Mucosa of gallbladder (tissue), 1 donor: ENCODE measurements at places on chromosomes 7 and 10. TPM values are rescaled to one million over a fixed set of nuclear protein-coding genes. Genes with fewer than 3 reads are reported as not detected.

PCLO gene
- 7.4 TPM for total RNA-seq

RASA4B gene
- total RNA-seq = 24.7 TPM

CNPY1 gene
- total RNA-seq = not detected

FRMD4A gene
- 55.4 TPM for total RNA-seq

BMPER gene
- total RNA-seq = 5.0 TPM

EGFR gene
- 87.3 TPM for total RNA-seq

FRMPD2 gene
- 0.23 TPM for total RNA-seq

DNA sequence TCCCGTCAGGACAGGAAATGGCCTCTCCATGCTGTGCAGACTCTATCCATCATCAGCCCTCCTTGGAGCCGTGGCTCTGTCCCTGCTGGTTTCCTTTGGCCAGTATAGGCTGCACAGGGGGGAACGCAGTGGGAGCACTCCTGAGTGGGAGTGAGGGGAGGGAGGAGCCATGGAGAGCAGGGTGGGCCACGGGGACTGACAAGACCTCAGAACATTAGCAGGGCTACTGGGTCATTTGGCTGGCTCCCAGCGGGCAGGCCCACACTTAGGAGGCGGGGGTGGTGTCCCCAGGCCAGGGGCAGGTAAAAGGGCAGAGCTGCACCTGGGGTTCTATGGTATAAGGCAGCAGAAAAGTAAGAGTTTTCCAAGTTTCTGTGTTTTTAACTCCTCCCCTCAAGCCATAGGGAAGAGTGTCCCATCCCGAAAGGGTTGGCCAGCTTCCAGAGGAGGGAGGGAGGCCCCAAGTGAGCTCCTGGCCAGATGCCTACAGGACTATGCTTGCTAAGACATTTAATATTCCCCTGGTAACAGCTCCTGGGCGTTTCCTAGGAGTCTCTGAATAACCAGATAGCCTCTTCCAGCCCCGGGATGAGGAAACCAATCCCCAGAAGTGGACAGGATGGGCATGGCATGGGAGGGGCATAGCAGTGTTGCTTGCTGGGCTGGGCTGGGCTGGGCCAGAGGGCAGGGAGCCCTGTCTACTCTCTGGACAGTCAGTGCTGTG is 5.5 kb upstream of the OPN4 start:
- DNase-seq = no peak

DNA sequence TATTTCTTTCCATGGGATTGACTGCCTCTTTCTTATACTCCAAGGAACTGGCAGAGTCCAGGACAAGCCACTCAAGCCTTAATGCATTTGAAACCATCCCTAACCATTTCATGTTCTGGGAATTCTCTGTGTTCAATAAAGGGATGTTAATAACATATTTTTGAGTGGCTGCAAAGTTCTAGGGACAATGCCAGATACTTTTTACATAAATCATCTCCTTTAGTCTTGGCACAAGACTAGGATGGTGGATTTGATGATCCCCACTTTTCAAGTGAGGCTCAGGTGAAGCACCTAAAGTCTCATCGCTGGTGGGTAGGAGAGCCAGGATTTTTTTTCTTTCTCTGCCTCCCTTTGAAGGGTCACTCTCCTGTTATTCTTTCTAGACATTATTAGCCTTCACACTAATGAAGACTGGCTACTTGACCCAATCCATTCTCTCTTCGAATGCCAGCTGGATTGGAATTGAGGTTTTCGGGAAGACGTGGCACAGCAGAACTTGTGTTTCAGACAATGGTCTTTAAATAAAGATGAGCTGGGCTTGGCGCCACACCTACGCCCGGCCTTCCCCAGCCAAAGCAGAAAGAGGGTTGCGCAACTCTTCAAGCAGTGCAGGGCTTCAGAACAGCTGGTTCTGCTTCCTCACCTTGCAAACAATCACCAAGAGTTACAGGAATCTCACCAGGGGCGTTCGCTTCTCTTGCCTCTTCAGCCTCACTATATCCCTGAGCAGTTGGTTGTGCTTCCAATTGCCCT is 73.8 kb upstream of the BMPER start:
- DNase-seq = no peak

DNA sequence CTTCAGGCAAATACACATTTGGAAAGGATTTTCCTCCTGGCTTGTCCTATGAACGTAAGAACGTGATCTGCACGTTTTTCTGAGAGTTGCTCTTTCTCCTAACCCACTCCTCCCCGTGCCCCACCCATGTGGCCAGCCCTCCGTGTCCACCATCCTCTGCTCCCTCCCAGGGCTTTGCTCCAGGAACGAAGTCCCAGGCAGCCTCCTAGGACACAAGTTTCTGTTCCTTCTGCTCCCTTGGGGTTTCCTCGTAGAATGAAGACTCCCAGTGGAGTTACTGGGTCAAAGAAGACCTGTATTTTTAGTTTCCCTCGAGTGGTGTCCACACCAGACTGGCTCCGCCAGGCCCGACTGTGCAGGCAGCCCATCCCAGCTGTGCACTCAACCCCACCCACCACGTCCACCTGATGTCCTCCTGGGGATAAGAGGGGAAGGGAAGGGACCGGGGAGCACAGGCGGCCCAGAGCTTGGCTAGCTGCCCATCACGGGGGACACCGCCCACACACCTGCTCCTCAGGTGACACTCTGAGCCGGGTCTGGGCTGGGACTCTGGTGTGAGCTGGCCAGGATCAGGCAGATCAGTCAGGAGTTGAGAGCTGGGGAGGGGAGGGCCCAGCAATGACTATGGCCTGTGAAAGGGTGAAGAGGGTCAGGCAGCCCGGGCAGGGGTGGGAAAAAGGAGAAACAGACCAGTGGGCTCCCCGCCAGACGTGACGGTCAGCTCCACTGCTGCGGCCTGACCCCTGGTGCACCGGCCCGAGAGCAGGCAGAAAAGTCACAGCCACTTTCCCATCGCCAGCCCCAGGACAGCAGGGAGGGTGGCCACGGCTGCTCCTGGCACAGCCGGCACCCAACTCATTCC is 54.3 kb upstream of the PPP2R2D start:
- no peak for DNase-seq

DNA sequence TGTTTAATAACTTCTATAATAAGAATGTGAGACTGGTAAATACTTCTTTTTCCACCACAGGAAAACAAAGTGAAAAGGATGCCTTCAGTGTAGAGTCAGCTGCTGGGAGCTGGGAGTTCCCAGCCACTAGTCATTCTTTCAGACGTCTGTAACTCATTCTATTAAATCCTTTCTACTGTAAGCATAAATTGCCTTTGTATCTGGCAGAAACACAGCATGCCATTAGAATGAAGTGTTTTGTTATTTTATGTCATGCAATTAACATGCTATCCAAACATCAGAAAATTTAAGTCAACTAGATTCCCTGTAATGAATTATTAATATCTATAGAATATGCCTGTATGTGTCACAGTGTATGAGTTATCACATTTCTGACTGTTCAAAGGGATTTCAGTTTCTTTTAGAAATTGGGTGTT is 14.3 kb downstream of the BPGM start:
- no peak for DNase-seq

DNA sequence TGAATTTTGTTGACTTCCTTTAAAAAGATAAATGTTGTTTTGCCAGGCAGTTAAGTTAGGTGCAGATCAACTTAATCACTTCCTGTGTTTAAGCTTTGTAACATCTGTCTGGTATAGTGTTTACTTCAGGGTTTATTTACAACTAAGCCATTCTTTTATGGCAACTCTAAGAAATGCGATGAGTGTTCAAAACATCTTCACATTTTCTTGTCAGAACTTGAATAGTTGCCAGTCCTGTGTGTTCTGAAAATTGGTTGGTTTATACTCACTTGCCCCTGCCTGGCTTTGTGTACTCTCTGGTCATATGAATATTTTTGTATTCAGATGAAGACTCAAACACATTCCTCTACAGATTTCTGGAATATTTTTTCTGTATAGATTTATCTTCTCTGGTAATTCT is 327.2 kb downstream of the MDFIC start:
- DNase-seq = no peak

DNA sequence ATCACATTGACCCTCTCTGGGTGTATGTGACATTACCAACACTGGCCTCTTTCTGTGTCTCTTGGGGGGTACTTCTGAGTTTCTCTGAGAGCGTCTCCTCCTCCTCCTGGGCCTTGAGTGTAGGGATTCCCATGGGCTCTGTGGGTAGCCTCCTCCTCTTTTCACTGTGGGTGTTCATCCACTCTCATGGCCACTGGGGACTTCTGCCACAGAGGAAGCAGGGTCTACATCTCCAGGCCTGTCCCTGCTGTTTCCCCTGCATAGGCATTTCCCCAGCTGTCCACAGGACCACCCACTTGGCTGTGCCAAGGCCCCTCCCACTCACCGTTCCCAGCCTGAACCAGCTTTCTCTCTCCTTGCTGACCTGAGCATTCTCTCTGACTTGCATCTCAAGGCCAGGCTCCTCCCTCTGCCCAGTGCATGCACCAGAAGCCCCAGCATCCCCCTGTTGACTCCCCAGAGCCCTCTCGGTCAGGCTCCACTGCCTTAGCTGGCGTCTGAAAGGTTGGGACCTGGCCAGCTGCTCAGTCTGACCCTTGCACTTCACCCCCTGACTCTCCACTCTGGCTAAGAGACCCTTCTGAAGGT is 487.6 kb downstream of the GLRX3 start:
- no peak for DNase-seq

DNA sequence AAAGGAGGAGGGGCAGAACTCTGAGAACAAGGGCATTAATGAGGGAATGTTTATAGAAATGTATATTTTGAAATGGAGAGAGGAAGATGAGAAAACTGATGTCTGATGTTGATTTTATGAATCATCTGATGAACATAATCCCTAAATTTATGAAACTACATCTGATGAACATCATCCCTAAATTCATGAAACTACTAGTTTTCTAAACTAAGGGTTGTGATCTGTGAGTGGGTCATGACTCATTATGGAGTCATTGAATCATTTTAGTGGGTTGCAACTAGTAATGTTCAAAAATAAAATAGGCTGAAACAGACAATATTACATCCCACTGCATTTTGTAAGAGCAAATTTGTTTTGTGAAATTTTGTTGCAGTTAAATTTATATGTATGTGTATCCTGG is 442.6 kb upstream of the TEX47 start:
- DNase-seq = no peak

GRCh38 chr10:76738991-76739390 is 898.6 kb downstream of the KCNMA1 start:
- no peak for DNase-seq

- DNase-seq = no peak
Observed at GRCh38 chr10:131855461-131856401, 45.1 kb upstream of the PPP2R2D start.

- no peak for DNase-seq
Observed at GRCh38 chr10:97780841-97781617, 9.2 kb upstream of the SFRP5 start.

DNA sequence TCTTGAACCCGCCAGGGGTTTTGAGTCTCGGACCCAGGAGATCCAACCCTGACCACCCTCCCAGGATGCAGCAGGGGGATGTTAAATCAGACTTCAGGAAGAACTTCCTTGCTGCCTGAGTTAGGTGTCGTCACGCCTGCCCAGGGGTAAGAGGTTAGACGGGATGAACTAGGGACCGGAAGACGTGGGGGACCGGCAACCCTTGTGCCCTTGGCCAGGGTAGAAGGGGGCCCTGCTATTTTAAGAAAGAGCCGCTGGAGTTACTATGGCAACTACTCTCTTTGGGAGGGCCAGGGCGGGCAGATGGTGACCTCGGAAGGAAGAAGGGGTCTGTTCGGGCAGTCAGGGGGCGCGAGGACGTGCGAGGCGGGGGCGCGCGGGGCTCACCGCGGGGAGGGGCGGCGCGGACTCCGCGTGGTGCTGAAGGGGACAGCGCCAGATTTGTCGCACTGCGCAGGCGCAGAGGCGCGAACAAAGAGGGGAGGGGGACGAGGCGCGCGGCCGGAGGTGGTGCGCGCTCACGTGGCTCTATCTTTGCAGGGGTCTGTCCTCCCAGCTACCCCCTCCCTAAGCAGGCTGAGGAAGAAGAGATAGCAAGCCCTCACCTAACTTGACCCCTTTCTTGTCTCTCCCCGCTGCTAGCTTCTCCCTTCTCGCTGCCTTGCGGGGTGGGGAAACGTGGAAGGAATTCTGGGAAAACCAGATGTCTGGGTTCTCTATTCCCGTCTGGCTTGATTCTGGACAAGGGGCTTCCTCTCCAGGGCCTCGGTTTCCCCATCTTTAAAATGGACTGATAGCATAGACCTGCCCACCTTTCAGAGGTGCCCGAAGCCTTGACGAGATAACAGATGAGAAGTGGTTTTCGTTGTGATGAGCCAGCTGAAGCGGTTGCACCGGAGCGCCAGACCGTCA is 940 bp upstream of the PSD start:
- no peak for DNase-seq

DNA sequence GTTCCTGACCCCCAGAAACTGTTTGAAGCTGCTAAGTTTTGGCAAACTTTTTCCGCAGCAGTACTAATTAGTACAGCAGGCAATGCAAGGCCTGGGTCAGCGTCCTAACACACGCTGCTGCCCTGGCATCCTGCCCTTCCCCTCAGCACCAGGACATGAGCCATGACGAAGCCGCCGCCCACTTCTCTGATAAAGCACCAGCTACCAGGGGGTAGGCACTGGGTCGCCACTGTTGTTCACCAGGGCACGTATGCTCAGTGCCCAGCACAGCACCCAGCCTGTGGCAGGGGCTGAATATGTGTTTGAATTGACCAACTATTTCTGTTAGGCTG is 59.5 kb downstream of the CHST15 start:
- DNase-seq = no peak

- DNase-seq = peak; percentile 45
Observed at GRCh38 chr7:143882604-143883078, 19.3 kb downstream of the TCAF1 start.

- DNase-seq = no peak
Observed at GRCh38 chr10:49010295-49010694, 70.7 kb upstream of the LRRC18 start.

- DNase-seq = no peak
Observed at GRCh38 chr7:7736671-7737070, 18.3 kb upstream of the RPA3 start.

DNA sequence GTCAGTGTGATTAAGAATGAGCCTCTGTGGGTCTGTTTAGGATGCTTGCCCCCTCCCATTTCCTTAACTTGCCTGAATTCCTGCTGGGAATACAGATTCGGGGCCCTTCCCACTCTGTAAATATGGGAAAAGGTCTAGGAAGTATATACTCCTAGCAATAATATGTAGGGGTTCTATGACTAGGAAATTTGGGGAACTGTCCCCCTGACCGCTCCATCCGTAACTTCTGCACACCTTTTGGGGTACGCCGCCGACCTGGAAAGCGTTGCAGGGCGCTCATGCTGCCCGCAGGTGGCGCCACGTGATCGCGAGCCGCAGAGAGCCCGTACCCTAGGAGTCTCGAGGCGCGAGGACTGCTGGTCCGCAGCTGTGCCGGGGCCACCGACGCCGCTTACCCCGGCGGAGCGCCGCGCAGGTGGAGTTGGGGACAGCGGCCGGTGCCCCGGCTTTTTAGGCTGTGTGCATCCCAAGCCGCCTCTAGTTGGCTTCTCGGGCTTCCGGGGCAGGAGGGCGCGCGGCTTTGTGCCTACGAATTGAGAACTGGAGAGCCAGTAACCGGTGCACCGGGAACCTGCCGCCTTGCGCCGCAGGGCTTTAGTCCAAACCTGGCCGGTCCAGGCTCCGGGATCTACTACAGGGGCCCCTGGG is 656 bp upstream of the CNNM2 start:
- peak; percentile 85 for DNase-seq

GRCh38 chr10:16986406-16987205 is 143.0 kb downstream of the CUBN start:
- no peak for DNase-seq
